ENCODE measurements at places on chromosomes 2 and 18. TPM values are rescaled to one million over a fixed set of nuclear protein-coding genes. Genes with fewer than 3 reads are reported as not detected.

The HOXD10 gene
- total RNA-seq, result not detected

The NCKAP5 gene
- total RNA-seq, result 1.2 TPM

The SGPP2 gene
- total RNA-seq, result not detected

The GPR55 gene
- total RNA-seq, result 2.6 TPM

The TEX44 gene
- total RNA-seq, result not detected

The REG1A gene
- not detected for total RNA-seq

The ITGB6 gene
- not detected for total RNA-seq

The RAPGEF4 gene
- total RNA-seq, result 0.13 TPM

The RAB31 gene
- total RNA-seq, result 72.2 TPM
